Osteocyte (in vitro differentiated cells): ENCODE measurements at places on chromosomes 7 and 10. TPM values are rescaled to one million over a fixed set of nuclear protein-coding genes. Genes with fewer than 3 reads are reported as not detected.

DNA sequence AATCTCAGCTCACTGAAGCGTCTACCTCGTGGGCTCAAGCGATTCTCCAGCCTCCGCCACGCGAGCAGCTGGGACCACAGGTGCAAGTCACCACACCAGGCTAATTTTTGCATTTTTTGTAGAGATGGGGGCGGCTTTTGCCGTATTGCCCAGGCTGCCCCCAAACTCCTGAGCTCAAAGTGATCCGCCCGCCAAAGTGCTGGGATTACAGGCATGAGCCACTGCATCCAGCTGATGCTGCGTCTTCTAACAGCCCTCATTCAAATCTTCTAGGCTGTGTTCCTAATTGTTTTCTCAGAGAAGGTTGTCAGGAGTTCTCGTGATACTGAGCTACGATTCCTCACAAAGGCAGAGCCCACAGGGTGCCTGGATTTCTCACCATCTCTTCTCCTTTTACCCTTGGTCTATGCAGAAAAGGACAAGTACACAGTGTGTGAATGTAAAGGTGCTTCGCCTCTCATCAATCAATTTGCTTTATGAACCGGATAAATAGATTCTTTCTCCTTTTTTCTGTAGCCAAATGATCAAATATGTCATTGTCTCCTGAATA is 247.3 kb upstream of the PTN start:
- no peaks in the 10 kb centered on the region for H3K27me3 ChIP-seq
- peaks cover 14% of the 10 kb centered on the region for H3K4me1 ChIP-seq
- no peak overlapping the region for H3K27ac ChIP-seq
- no peak overlapping the region for H3K4me3 ChIP-seq
- DNase-seq = no peak

DNA sequence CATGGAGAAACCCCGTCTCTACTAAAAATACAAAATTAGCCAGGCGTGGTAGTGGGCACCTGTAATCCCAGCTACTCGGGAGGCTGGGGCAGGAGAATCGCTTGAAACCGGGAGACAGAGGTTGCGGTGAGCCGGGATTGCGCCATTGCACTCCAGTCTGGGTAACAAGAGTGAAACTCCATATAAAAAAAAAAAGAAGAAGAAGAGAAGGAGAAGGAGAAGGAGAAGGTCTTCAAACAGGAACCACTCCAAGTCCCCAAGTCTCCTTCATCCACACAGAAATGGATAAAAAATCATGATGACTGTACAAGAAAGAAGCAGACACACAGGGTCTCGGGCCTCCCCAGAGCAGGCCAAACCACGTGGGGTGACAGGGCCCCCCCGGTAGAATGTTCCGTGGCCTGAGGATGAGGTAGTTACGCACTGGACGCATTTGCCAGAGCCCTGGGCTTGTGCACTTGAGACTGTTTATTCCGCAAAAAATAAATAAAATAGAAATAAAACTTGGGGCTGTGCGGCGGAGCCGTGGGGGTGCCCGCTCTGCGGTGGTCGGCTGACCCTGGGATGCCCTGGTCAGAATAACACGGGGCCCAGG is 15.8 kb downstream of the VENTX start:
- H3K36me3 ChIP-seq = no peaks in the 10 kb centered on the region
- no peak overlapping the region for H3K4me3 ChIP-seq
- DNase-seq = no peak

DNA sequence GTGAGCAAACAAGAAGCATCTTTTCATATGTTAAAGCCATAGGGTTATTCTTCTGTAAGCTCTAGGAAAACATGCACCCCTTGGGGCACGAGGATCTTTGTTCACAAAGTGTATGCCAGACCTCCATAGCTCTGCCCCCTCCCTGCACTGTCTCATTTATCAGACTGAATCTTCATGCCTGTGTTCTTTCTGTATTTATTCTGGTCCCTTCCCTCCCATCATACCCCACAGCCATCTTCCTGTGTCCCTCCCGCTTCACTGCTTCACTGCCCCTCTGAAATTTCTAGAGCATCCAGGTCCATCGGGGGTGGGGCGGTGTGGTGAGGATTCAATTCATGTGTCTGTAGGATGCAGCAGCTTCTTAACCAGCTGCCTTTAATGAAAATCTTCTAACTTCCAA is 7.5 kb downstream of the EPHB6 start:
- peaks cover 19% of the 10 kb centered on the region for H3K27me3 ChIP-seq
- no peak overlapping the region for H3K27ac ChIP-seq
- DNase-seq = no peak
- H3K36me3 ChIP-seq = no peaks in the 10 kb centered on the region
- peaks cover 2% of the 10 kb centered on the region for H3K4me1 ChIP-seq

Gene LIPF
- not detected in 2 replicates for total RNA-seq

Gene TMEM270
- total RNA-seq = not detected in 2 replicates

GRCh38 chr7:83617858-83618257 is 31.1 kb downstream of the SEMA3E start:
- no peak overlapping the region for H3K4me3 ChIP-seq
- no peaks in the 10 kb centered on the region for H3K36me3 ChIP-seq
- peaks cover 3% of the 10 kb centered on the region for H3K27me3 ChIP-seq
- peaks cover 2% of the 10 kb centered on the region for H3K4me1 ChIP-seq

Gene AGR3
- total RNA-seq = not detected in 2 replicates

DNA sequence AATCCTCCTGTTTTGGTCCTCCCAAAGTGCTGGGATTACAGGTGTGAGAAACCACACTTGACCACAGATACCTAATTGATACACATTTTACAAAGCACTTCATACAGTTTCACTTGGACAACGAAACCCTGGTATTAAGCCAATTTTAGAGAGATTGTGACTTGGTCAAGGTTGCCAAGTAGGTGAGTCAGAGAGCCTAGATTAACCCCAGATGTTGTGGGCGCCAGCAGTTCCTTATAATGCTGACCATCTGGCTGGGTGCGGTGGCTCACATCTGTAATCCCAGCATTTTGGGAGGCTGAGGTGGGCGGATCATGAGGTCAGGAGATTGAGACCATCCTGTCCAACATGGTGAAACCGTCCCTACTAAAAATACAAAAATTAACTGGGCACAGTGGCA is 4.9 kb upstream of the PHKG1 start:
- H3K36me3 ChIP-seq = peaks cover 20% of the 10 kb centered on the region
- H3K27me3 ChIP-seq = no peaks in the 10 kb centered on the region
- no peak overlapping the region for H3K27ac ChIP-seq
- no peak overlapping the region for H3K4me3 ChIP-seq
- DNase-seq = no peak

GRCh38 chr7:143480501-143480900 is 2.8 kb downstream of the TAS2R41 start:
- H3K36me3 ChIP-seq = no peaks in the 10 kb centered on the region
- no peak overlapping the region for H3K4me3 ChIP-seq
- no peak for DNase-seq
- peaks cover 20% of the 10 kb centered on the region for H3K4me1 ChIP-seq

- H3K27me3 ChIP-seq = peaks cover 7% of the 10 kb centered on the region
- no peak overlapping the region for H3K27ac ChIP-seq
- H3K4me1 ChIP-seq = peaks cover 3% of the 10 kb centered on the region
- DNase-seq = no peak
- no peaks in the 10 kb centered on the region for H3K36me3 ChIP-seq
These were observed 421.3 kb upstream of the FZD8 start for GRCh38 chr10:36063396-36063795.

Gene LIPJ
- total RNA-seq = not detected in 2 replicates

Gene BMPER
- 0.50 and 0.56 TPM in 2 replicates for total RNA-seq
